ENCODE measurements at places on chromosomes 16 and 17. TPM values are rescaled to one million over a fixed set of nuclear protein-coding genes. Genes with fewer than 3 reads are reported as not detected.

DNA sequence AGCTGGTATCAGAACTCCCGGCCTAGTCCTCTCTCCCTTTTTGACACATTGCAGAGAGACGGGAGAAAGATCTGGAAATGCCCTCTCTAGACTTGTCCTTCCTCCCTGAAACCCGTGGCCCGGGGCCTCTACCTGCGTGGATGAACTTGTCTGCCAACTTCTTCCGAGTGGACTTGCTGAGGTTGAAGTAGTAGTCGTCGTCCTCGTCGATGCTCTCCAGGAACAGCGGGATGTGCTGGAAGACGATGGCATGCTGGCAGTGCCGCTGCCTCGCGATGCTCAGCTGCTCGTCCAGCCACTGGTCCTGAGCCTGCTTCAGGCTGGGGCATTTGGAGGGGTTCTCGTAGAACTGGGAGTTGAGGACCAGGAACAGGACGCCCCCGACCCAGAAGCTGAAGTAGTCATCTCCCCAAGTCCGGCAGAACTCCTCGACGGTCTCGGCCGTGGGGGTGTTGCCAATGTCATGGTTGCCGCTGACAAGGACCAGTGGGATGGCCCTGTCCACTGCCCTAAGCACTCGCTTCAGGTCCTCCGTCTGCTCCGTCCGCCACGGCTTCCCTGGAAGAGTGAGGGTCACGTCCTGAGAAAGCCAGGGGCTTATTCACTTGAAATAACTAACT, 99.1 kb downstream of the CPPED1 start:
- DNase-seq: no peak

GRCh38 chr17:51668155-51668962, 408.0 kb downstream of the UTP18 start:
- no peak for DNase-seq

- DNase-seq: no peak
These were observed 10.8 kb downstream of the ZNF213 start for GRCh38 chr16:3145660-3146059.

DNA sequence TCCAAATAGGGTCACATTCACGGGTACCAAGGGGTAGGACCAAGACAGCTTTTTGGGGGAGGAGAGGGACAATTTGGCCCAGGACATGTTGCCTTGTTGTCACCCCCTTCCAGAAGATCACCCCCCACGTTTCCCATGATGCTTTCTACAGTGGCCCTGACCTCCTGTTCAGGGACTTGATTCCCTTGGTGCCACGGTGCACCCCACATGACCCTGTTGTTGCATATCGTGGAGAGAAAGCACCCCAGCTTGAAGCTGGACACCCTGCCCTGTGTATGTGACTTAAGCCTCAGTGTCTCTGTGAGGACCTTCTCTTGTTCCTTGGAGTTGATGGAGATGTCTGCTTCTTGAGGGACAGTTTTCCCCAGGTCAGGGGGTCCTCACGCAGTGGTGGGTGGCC, 12.6 kb downstream of the IL34 start:
- DNase-seq: no peak

- DNase-seq: no peak
These were observed 33.9 kb upstream of the SNN start for GRCh38 chr16:11634312-11634711.

- no peak for DNase-seq
These were observed 21.4 kb downstream of the ACTG1 start for GRCh38 chr17:81491181-81491581.

- no peak for DNase-seq
These were observed 101.6 kb downstream of the RAB11FIP4 start for GRCh38 chr17:31492880-31493655.

GRCh38 chr17:4635823-4636375, 5.6 kb downstream of the ALOX15 start:
- no peak for DNase-seq

- DNase-seq: no peak
These were observed 44.7 kb downstream of the NEUROD2 start for GRCh38 chr17:39562976-39563375.

DNA sequence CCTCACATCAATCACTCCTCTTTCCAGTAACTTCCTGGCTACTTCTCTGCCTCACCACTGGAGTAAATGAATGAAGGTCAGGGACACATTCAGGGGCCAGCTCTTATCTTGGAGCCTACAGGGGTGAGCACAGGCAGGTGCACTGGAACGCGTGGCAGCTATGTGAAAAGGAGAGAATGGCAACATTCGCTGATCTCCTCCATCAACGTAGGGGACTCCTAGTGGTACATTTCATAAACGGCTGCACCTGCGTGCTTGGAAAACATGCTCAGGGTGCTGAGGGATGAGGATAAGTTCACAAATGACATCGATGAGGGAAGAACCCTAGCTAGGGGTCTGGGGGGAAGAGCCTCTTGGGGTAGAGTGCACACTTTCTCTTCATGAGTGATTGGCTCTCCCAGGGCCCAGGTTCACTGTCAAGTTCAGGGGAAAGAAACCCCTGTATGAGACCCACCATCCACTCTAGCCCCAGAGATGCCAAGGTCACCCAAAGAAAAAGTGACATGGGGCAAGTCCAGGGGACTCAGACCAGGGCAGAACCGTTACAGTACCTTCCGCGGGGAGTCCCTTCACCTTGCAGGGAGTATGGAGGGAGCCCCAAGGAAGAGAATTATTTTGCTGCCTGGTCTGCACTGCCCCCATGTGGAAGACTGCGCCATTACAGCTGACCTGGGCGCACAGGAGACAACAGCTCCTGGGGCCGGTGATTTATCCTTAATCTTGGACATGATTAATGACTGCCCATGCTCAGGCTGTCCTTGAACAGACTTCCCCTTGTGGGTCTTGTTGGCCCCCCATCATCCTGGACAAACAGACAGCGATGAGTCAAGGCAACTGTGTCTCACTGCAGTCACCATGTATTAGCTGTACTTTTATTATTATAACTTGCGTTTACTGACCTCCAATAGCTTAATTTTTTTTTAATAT, 30.1 kb downstream of the VAC14 start:
- DNase-seq: peak; percentile 52

GRCh38 chr16:85087899-85088569, 24.2 kb downstream of the CIBAR2 start:
- no peak for DNase-seq

DNA sequence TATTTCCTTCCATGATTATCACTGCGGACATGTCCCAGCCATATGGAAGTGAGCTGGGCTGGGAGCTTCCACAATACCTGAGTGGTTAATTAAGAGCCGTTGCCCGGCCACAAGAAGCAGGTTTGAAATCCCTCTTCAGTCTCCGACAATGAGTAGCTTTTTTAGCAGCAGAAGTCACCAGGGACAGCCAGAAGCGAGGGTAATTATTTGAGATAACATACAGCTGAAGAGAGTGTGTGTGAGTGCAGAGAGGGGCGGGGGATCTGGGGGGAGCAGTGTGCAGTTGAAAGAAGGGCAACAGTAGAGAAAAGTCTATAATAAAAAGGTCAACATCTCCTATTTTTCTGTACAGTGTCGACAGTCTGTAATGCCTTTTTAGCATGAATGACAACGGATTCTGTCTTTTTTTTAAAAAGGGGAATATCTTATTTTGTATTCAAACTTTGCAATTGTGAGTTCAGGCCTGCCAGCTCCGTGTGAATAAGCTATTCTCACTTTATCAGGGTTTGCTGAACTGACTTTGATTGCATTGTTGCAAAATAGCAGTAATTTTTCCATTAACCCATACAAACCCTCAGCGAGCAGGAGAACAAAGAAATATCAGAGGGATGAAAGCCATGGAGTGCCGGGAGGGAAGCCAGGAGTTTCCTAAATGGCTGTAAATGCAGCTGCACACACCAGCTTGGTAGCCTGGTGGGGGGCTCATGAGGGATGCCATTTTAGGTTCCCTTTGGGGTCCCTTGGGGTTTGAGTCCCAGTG, 220.3 kb upstream of the IRX3 start:
- DNase-seq: no peak

DNA sequence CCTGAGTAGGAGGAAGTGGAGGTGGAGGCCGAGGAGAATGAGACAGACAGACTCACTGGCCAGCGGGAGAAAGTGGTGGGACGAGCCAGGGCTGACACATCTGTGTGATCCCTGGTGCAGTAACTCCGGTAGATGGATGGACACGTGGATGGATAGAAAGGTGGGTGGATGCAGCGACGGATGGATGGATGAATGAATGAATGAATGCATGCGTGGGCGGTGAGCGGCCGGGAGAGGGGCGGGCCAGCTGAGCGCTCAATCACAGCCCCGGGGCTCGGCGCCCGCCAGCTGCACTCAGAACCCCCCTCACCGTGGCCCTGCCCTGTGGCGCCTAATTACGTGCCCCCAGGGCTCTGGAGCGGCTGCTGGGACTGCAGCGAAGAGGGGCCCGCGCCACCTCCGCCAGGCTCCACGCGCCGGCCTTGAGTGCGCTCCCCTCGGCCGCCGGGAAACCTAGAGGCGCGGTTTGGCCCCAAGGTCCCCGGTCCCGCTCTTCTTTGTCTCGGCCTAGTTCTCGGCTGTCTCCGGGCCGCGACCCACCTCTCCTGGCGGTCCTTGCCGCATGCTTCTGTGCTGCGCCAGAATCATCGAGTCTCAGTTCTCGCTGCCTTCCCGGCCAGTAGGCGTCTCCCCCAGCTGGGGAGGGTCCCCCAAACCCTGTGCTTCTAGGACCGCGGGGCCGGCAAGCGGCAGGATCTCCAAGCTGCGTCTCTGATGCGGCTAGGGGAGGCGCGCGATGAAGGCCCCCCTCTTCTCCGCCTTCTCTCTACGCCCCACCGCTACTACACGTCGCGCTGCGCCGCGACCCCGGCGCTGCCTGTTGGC, 41.0 kb downstream of the RAI1 start:
- DNase-seq: no peak

- no peak for DNase-seq
These were observed 25.4 kb upstream of the RHOT1 start for GRCh38 chr17:32116937-32117336.

- DNase-seq: peak; percentile 8
These were observed 16.5 kb upstream of the ST6GALNAC1 start for GRCh38 chr17:76659928-76660655.

DNA sequence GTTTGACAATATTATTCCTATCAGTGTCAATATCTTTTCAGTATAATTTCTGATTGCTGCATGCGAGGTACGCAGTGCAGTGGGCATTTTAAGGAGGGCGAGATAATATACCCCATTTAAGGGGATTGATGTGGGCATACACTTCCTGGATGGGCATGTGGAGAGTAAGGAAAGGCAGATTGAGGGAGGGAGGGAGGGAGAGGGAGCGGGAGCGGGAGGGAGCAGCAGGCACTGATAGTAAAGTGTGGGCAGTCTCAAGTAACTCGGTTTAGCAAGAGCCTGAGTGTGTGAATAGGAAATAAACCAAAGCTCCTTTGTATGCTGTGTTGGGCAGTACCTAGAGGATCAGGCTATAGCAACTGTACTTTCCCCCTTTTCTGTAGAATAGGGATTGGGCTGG, 5.1 kb downstream of the BPTF start:
- no peak for DNase-seq

- no peak for DNase-seq
These were observed 699 bp upstream of the PVALEF start for GRCh38 chr17:81164371-81165245.

DNA sequence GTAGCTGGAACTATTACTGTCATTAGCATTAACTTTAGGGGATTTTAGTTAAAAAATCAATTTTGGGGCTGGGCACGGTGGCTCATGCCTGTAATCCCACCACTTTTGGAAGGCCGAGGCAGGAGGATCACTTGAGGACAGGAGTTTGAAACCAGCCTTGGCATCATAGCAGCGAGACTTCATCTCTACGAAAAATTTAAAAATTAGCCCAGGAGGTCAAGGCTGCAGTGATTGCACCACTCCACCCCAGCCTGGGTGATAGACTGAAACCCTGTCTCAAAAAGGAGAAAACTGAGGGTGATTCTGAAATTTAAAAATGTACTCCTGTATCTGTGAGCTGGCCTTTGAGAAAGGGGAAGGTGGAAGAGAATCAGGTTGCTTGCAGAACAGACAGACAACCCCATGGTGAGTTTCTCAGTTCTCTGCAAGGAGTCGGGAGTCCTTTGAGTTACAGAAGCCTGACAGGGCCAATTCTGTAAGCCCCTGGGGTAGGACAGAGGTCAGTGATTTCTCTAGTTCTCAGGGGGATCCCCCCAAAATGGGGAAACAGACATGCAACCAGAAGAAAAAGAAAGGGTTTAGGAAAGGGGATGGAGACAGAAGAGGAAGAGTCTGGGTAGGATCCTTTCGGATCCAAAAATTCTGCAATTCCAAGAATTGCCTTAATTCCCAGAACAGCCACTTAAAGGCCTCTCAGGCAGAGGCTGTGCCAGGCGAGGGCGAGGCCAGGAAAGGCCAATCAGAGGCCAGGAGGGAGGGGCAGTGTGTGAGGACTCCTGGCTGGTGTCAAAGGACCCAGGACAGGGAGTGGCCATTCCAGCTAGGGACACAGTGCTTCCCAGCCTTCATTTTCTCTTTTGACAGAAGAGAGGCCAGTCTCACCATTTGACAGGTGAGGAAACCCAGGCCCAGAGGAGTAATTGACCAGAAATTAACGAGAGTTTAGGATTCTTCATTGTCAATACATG, 6.7 kb downstream of the NUPR1 start:
- DNase-seq: no peak

DNA sequence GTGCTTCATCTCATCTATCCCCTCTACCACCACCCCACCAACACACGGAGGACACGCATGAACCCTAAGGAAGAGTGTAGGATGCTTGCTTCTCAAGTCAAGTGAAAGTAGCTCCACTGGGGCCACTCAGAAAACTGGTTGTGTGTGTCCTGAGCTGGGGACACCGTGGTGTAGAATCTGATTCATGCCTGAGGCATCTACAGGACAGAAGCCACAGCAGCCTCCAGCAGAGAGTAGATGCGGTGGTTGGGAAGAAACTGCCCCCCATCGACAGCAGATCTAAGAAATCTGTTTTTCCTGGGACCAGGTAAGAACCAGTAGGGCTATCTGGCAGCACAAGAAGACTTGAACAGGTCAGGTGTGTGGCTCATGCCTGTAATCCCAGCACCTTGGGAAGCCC, 51.9 kb upstream of the HLF start:
- DNase-seq: no peak

Gene UTP18
- total RNA-seq: 26.2 TPM

Gene MMP25
- under 0.01 TPM for total RNA-seq

Gene ACSM3
- 0.22 TPM for total RNA-seq

Gene CES5A
- not detected for total RNA-seq

Gene PRCD
- total RNA-seq: 0.20 TPM
